Stimulated activated CD4-positive, alpha-beta T cell treated with anti-CD3 and anti-CD28 coated beads, Interleukin-15, amount 100 ng/mL, for 24 hours (primary cell): ENCODE measurements at places on chromosomes 13 and 19.

DNA sequence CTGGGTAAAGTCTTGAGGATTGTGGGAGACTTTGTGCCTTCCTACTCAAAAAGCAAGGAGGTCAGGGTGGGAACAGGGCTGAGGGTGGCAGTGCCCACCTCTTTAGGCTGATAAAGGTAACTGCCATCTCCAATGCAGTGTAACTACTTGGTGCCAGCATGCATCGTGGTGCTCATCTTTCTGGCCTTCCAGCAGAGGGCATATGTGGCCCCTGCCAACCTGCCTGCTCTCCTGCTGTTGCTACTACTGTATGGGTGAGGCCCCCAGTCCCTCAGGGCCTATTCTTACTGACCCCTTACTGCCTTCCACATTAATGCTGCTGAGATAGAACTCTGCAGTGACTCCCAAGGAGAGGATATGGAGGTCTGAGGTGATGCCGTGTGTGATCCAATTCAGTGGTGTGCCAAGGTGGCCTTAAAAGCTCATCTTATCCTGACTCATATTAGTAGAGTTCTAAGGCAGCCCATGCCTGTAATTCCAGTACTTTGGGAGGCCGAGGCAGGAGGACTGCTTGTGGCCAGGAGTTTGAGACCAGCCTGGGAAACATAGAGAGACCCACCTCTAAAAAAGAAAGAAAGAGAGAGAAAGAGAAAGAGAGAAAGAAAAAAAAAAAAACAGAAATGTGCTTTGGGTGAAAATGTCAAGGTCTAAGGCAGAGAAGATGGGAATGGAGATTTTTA lies 9.7 kb upstream of the ARHGAP45 start:
- DNase-seq: no peak

GRCh38 chr19:39174558-39175544 lies 21.9 kb upstream of the NCCRP1 start:
- DNase-seq: no peak

GRCh38 chr19:51084505-51084904 lies 1.8 kb upstream of the KLK14 start:
- no peak for DNase-seq

DNA sequence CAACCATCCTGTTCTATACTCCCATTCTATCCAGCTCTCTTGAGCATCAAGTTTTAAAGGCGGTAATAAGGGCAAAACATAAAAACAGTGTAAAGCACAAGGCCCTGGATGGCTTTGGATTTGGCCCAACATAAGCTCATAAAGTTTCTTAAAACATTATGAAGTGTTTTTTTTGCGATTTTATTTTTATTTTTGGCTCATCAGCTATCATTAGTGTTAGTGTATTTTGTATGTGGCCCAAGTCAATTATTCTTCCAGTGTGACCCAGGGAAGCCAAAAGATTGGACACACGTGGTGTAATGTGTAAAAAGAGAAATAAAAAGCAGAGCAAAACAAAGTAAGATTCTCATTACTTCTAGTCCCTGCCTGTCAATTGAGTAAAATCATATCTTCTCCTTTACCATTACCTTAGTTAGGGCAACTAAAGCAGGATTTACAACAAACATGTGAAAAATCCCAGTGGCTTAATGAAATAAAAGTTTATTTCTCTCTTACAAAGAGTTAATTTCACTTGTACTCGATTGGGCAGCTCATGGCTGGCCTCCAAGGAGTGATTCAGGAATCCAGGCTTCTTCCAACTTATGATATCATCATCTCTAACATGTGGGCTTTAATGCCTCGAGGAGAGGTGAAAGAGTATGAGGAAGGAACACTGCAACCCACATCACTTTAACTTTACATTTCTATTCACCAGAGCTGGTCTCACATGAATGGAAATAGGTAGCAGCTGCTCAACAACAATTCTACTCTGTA lies 725.2 kb upstream of the SLITRK1 start:
- no peak for DNase-seq

GRCh38 chr19:18773682-18774081 lies 17.4 kb downstream of the COMP start:
- DNase-seq: no peak

- no peak for DNase-seq
Measured at GRCh38 chr13:97561182-97561581, 127.2 kb downstream of the RAP2A start.

DNA sequence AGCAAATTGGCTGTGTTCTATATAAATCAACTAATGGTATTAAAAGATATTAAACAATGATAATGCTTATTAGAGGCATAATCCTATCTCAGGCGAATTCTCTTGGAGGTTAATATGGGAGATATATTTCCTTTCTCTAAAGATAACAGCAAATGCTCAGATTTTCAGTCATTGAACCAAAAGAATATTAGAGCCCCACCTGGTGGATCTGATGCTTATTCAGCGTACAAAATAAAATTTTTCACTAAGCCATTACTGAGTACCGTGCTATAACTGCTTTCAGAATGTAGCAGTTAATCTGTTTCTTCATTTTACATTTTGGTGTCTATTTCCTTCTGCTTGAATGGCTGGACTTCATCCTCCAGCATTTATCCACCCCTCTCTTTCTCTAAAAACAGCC lies 143.3 kb upstream of the IPO5 start:
- no peak for DNase-seq

- DNase-seq: peak; percentile 17
Measured at GRCh38 chr13:101520672-101521071, 68.2 kb downstream of the ITGBL1 start.
